Renal pelvis (tissue), 12 donors: ENCODE measurements at places on chromosomes 7 and 10. TPM values are rescaled to one million over a fixed set of nuclear protein-coding genes. Genes with fewer than 3 reads are reported as not detected.

DNA sequence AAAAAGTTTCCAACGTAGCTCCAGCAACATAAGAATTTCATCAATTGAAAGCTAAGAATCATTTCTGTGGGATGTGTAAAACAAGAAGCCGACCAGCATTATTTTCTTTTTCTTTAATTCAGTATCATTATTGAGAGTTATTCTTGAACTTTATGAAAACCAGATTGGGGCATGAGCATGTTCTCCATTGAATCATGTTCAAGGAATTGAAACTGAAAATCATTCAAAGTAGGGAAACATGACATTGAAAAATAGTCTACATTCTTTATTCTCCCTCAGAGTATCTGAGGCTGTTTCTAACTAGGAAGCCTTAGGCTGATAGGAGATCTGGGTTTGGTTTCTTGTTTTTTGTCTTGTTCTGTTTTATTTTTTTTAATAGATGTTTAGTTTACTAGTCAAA is 253.7 kb downstream of the DYNC1I1 start:
- no peak for DNase-seq

- no peak for DNase-seq
These were observed 307.9 kb downstream of the PRKG1 start for GRCh38 chr10:51382181-51382580.

DNA sequence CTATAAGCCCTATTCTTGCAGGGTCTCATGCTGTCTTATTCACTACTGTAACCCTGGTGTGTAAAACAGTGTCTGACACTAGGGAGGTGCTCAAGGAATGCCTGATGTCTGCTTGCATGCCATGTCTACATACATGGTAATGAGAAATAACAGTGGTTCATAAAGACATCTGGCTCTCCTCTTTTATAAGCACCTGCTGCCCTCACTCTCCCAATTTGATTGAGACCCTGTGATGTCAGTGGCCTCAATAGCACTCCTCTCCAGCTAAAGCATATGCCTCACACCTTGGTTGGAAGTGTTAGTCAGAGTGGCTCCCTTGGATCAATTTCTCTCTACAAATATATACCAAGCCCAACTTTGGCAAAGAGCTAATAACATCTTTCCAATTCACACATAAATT is 30.6 kb downstream of the ANK3 start:
- no peak for DNase-seq

- no peak for DNase-seq
These were observed 13.1 kb downstream of the RPA3 start for GRCh38 chr7:7705318-7705717.

DNA sequence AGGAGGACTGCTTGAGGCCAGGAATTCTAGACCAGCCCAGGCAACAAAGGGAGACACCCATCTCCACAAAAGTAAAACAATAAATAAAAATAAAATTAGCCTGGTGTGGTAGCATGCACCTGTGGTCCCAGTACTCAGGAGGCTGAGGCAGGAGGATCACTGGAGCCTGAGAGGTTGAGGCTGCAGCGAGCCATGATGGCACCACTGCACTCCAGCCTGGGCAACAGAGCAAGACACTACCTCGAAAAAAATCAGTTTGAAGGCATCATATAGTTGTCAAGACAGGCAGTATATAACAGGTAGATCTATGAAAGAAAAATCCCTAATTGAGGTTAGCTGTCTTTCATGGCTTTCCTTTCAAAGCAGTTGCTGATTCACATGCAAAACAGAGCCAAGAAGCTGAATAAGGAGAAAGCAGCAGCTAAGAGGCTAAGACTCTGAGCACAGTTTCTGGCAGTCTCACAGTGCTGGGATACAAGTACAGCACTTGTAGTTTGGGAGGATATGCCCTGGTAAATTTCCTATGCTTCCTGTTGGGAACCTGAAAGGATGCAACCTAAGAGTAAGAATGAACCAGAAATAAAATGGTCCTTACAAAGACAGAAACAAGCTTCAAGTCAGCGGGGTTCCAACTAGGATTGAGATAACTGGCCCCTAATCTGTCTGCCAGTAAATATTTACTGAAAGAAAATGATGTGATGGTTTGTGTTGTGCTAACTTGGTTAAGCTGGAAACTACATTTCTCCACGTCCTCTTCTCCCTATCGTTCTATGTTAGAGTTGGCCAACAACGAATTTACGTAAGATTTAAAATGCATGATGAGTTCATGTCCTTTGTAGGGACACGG is 368.5 kb upstream of the HPS1 start:
- no peak for DNase-seq

DNA sequence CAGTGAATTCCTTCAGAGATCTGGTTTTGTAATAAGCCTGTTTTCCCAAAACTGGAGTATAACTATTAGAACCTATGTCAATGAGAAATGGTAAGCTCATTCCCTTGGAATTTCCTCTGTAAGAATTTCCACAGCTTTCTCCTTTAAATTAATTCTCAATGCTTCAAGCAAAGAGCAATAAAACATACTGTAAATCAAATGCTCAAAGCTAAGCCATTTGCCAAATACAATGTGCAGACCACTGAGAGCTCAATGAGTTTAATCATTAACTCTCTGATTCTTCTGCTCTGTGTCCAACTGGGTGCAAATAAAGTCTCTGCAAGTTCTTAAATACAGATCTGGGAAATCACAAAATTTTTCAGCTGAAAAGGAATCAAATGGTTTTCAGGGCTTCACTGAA is 227.6 kb upstream of the IMMP2L start:
- DNase-seq = peak; percentile 37

- no peak for DNase-seq
These were observed 63.8 kb upstream of the NPS start for GRCh38 chr10:127485153-127485857.

PDK4 gene
- 17.6 TPM for polyA plus RNA-seq

RSU1 gene
- polyA plus RNA-seq = 72.9 TPM

- DNase-seq = no peak
These were observed 109.0 kb downstream of the ST7 start for GRCh38 chr7:117062300-117062699.

DNA sequence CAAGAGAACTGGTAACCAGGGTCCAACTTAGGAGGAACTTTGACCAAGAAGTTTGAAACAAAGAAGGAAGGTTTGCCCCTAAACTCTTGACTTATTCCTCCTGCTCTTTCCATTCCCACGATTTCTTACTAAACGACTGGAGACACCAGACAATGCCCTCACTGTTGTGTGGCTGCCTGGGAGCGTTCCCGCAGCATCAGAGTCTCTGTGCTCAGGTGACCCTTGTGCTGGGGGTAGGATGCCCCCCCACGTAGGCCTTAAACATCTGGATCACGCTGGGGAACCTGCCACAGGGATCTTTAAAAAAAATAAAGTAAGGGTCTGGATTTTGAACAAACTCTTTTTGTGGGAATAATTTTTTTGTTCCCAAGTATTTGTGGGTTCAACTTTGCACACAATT is 30.1 kb upstream of the CTBP2 start:
- DNase-seq = no peak

DNA sequence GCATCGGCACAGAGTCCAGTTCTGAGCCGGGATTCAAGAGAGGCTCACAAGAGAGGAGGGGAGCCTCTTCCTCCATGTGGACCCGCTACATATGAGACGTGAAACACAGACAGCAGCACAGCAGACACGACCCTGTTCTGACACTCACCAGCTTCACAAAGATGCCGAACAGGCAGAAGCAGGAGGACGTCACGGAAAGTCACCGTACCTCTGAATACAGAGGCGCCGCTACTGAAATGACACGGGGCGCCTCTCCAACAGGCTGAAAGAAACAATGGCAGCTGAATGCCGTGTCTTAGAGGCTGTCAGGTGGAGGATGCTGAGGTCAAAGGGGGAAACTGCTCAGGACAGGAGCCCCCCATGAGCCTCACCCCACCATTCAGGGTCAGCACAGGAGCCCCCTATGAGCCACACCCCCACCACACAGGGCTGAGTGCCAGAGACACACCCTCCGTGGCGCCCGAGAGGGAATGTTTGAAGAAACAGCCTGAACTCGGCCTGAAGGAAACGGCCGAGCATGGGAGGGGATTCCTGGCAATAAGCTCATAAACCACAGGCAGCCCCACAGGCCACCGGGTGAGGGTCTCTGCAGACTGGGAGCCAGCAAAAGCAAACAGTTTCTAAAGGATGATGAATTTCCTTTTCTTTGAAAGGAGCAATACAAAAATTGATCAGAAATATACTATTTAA is 510.3 kb downstream of the PTPRN2 start:
- no peak for DNase-seq
